C1 segment of cervical spinal cord (tissue), 14 donors: ENCODE measurements at places on chromosomes 7 and 10.

DNA sequence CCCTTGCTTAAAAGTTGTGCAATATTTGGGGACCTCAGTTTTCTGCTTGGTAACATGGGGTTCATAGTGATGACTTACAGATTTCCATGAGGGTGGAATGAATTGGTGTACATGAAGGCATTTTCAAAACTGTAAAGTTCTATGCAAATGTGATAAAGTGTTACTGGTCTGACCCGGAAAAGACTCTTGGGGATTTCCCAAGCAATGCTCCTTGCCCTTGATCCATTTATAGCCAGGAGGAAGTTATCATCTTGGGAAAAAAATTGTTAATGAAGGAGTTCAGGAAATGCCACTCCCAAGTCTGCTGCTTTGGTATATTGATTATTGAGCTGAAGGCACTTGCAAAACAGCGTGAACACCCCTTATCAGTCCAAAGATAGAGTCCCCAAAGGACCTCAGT, 96.3 kb upstream of the ZPBP start:
- DNase-seq: no peak

DNA sequence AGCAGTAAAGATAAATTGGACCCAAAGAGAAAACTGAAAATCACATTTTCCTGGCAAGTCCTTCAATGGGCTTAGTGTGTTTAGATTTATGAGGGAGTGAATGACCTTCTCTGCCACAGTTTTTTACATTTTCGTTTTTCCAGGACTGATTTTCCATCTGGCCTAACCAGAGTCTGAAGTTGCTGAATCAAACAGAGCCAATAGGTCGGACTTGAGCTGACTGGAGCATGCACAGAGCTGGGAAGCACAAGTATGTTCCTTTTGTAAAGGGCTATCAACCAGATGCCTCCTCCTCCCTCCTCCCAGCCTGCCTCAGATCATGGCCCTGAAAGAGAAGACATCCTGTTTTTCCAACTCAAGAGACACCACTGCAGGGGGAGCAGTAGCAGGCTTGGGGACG, 126.0 kb upstream of the ANKRD1 start:
- DNase-seq: no peak

GRCh38 chr10:35336084-35336831, at the start of gene CCNY:
CCNY (plus strand) TSS chr10:35336509; CDS start chr10:35337054, 545 bp downstream.
- peak; percentile 67 for DNase-seq

GRCh38 chr10:97016728-97017473, 168.9 kb downstream of the SLIT1 start:
- no peak for DNase-seq

DNA sequence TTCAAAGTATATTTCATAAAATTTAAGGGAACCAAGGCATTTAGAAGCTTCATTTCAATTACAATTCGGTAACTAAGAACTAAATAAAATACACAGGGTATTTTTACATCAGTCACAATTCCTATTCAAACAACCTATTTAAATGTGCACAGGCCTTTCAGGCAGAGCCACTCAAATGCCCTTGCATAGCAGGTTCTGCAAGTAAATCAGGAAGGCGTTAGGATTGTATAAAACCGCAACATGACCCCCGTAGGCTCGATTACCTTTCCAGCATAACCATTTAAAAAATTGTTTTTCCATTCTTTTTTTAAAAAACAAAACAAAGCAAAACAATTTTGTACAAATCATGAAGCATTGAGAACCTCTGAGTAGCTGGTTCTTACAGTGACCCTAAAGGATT, 289.9 kb upstream of the SP8 start:
- no peak for DNase-seq

GRCh38 chr10:13890233-13891127, 303.7 kb downstream of the PRPF18 start:
- DNase-seq: peak; percentile 49

DNA sequence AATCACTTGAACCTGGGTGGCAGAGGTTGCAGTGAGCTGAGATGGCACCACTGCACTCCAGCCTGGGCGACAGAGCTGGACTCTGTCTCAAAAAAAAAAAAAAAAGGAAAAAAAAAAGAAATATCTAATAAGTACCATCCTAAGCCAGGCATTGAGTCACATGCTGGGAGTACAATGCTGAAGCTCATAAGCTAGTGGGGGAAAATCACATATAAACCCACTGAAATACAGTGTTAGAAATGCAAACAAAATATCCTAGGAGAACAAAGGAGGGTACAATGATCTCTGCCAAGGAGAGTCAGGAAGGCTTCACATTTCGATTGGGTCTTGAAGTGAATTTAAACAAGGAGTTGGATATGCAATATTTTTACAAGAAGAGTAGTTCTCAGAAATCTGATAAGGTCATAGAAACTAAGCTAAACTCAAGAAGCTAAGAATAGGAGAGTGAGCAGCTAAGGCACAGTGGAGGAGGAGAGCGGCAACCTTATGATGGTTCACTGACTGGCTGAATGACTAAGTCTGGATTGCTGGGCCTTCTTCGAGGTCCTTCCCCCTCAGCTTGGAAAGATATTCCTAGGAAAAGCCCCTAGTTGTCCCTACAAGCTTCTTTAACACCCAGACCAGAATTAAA, 115.5 kb downstream of the PHTF2 start:
- no peak for DNase-seq

DNA sequence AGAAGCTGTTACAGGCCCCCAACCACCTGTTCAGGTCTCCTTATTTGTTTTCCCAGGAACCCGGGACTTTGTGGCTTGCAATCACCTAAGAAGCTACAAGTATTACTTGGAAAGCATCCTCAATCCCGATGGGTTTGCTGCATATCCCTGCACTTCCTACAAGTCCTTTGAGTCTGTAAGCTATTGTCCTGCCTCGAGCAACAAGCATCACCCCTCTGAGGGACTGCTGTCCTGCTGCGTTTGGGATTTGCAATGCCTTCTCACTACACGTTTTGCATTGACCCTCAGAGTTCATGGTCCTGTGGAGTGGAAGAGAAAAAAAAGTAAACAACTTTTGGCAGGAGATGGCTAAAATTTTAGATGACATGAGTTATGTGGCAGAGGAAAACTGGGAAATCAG, 9.2 kb downstream of the PNLIPRP1 start:
- no peak for DNase-seq
